Upper lobe of right lung (tissue), 1 donor: ENCODE measurements at places on chromosomes 4 and X. TPM values are rescaled to one million over a fixed set of nuclear protein-coding genes. Genes with fewer than 3 reads are reported as not detected.
A peak's percentile ranks its signal among the peaks of the same experiment; 100 is the strongest.

DNA sequence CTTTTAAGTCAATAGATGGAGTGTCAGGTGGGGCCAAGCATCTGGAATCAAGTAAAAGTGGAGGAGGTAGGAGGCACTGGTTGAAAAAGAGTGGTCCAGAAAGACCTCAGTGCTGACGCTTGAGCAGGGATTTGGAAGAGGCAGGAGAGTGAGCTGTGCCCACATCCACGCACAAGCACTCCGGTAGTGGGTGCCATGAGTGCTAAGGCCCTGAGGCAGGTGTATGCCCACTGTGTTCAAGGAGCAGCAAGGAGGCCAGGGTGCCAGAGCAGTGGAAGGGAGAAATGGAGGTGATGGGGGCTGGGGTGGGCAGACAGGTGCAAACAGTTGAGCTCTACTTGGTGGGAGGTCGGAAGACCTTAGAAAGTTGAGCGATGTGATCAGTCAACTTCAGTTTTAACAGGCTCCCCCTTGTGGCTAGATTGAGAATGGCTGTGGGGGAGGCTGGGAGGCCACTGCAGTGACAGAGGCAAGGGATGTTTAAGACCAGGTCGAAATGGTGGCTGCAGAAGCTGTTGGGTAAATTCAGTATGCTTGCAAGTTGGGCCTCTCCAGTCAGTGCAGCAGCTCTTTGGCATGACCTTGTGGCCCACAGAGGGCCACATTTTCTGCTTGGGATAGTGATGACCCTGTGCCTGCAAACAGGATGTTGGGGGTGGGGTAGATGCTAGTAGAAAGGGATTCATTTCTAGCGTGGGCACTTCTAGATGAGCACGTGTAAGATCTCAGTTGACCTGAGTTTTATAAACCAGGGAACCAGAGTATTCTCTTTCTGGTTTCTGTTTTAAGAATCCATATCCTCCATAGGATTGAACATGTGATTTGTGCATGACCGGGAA, 12.7 kb downstream of the TKTL1 start:
- peak; percentile 62 for DNase-seq
- H3K27me3 ChIP-seq: no peaks in the 10 kb centered on the region
- H3K27ac ChIP-seq: no peak overlapping the region
- no peaks in the 10 kb centered on the region for H3K36me3 ChIP-seq
- no peak overlapping the region for H3K4me3 ChIP-seq

DNA sequence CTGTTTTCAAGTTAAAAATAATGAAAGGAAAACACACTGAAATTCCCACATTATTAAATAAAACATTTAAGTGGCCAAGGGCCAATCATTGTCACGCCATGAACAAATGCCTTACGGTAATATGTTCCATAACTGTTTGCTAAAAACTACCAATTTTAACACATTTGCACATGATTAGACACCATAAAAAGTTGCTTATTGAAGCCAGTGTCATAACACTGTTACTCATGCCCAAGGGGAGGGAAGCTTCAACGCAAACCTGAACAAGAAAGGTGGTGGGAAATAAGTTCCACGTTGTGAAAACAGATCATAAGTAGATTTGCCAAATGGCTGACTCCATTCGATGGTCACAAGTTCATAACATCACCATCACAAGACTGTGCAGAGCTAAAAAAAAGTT, 739.3 kb upstream of the FAM241A start:
- H3K36me3 ChIP-seq: no peaks in the 10 kb centered on the region
- H3K4me3 ChIP-seq: no peak overlapping the region
- DNase-seq: no peak

GRCh38 chrX:8627796-8628195, 104.1 kb downstream of the ANOS1 start:
- H3K4me1 ChIP-seq: no peaks in the 10 kb centered on the region
- no peak overlapping the region for H3K27ac ChIP-seq
- H3K36me3 ChIP-seq: no peaks in the 10 kb centered on the region

DNA sequence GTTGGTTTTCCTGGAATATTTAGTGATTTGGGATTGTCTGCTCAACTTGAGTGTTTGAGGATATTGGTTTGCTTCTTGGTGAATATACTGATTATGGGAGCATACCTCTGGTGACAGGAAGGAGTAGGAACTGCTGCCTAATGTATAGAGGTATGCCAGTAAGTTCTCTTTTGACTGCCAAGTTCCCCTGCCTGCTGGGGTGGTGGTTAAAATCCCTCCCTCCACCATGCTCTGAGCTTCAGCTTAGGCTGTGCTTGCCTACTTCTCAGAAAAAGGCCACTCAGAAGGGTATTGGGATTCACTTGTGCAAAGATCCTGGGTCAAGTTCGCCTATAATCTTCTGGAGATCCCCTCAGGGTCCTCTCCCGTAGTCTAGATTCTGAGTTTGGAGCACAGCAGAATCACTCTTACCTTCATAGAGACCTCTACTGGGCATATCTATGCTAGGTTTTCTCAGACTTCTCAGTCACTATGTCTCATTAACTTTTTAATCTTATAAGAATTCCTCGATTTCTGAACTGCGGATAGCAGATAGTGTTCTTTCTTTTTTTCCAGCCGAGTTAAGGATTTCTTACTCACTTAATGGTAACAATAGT, 44.7 kb upstream of the DCK start:
- no peak overlapping the region for H3K4me3 ChIP-seq
- no peak overlapping the region for H3K27ac ChIP-seq
- no peak for DNase-seq
- H3K36me3 ChIP-seq: no peaks in the 10 kb centered on the region
- H3K4me1 ChIP-seq: peaks cover 14% of the 10 kb centered on the region

DNA sequence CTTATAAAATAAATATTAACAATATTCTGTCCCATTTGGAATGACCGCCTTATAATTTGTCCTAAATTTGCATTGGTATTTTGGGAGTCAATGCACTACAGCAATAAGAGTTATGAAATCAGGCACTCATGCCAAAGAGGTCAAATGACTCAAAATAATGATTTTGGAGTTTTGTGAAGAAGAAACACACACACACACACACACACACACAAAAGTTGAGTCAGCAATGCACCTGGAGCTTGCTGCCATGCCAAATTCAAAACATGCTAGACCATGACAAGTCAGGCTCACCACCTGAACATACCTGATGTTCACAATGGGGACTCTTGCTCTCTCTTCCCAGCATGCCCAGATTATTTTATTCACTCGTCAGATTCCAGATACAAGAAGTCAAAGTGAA, 56.7 kb downstream of the PROM1 start:
- no peak overlapping the region for H3K27ac ChIP-seq
- H3K36me3 ChIP-seq: no peaks in the 10 kb centered on the region
- no peaks in the 10 kb centered on the region for H3K4me1 ChIP-seq
- no peak overlapping the region for H3K4me3 ChIP-seq
- DNase-seq: no peak
- no peaks in the 10 kb centered on the region for H3K27me3 ChIP-seq

DNA sequence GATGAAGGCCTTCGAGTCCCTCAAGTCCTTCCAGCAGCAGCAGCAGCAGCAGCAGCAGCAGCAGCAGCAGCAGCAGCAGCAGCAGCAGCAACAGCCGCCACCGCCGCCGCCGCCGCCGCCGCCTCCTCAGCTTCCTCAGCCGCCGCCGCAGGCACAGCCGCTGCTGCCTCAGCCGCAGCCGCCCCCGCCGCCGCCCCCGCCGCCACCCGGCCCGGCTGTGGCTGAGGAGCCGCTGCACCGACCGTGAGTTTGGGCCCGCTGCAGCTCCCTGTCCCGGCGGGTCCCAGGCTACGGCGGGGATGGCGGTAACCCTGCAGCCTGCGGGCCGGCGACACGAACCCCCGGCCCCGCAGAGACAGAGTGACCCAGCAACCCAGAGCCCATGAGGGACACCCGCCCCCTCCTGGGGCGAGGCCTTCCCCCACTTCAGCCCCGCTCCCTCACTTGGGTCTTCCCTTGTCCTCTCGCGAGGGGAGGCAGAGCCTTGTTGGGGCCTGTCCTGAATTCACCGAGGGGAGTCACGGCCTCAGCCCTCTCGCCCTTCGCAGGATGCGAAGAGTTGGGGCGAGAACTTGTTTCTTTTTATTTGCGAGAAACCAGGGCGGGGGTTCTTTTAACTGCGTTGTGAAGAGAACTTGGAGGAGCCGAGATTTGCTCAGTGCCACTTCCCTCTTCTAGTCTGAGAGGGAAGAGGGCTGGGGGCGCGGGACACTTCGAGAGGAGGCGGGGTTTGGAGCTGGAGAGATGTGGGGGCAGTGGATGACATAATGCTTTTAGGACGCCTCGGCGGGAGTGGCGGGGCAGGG, 568 bp downstream of the HTT start:
- H3K27me3 ChIP-seq: no peaks in the 10 kb centered on the region
- H3K27ac ChIP-seq: peak overlapping the region; percentile 86
- no peaks in the 10 kb centered on the region for H3K36me3 ChIP-seq
- peak; percentile 89 for DNase-seq
- peaks cover 27% of the 10 kb centered on the region for H3K4me1 ChIP-seq

DNA sequence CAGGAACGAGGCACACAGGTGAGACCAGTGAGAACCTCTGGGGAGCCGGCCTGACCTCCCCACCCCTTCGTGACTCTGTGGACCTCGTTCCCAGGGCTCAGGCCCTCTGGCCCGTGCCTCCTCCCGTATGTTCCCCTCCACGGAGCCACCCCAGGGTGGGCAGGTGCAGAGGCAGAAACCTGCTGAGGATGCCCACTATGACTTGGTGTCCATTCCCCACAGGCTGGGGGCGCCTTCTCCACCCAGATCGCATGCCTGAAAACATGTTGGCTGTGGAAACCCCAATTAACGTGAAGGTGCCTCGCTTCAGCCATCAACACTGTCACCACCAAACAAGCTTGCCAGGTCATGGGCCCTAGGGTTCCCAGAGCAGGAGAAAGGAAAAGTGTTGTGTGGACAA, 27.0 kb downstream of the BLOC1S4 start:
- peak; percentile 40 for DNase-seq
- H3K27me3 ChIP-seq: no peaks in the 10 kb centered on the region
- no peak overlapping the region for H3K27ac ChIP-seq
- H3K4me1 ChIP-seq: peaks cover 14% of the 10 kb centered on the region
- H3K36me3 ChIP-seq: no peaks in the 10 kb centered on the region

- no peak overlapping the region for H3K27ac ChIP-seq
- H3K4me3 ChIP-seq: no peak overlapping the region
- H3K36me3 ChIP-seq: no peaks in the 10 kb centered on the region
- no peak for DNase-seq
- H3K4me1 ChIP-seq: no peaks in the 10 kb centered on the region
- no peaks in the 10 kb centered on the region for H3K27me3 ChIP-seq
Measured at GRCh38 chr4:176549161-176549865, 229.5 kb downstream of the SPCS3 start.

GRCh38 chr4:76651616-76652015, 216.6 kb downstream of the SHROOM3 start:
- H3K27ac ChIP-seq: no peak overlapping the region
- H3K4me3 ChIP-seq: no peak overlapping the region
- no peak for DNase-seq
- no peaks in the 10 kb centered on the region for H3K27me3 ChIP-seq
- no peaks in the 10 kb centered on the region for H3K4me1 ChIP-seq

DNA sequence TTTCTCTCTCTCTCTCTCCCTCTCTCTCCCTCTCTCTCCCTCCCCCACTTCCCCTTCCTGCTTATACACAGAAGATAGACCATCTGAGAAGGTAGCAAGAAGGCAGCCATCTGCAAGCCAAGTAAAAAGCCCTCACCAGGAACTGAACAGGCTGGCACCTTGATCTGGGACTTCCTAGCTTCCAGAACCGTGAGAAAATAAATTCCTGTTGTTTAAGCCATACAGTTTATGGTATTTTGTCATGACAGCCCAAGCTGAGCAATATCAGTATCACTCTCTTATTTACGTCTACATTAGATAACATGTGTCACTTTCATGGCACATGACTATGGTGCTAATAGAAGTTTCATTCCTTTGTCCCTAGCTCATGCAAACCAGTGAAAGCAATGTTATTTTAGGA, 581.1 kb downstream of the INPP4B start:
- H3K27ac ChIP-seq: peak overlapping the region; percentile 28
- H3K27me3 ChIP-seq: no peaks in the 10 kb centered on the region
- DNase-seq: no peak
- H3K36me3 ChIP-seq: peaks cover 3% of the 10 kb centered on the region

The CNGA1 gene
- total RNA-seq: not detected
